Activated B cell treated with CpG ODN at 0.5 μM for 24 hours (primary cell): ENCODE measurements at places on chromosomes 12 and 14. TPM values are rescaled to one million over a fixed set of nuclear protein-coding genes. Genes with fewer than 3 reads are reported as not detected.

DNA sequence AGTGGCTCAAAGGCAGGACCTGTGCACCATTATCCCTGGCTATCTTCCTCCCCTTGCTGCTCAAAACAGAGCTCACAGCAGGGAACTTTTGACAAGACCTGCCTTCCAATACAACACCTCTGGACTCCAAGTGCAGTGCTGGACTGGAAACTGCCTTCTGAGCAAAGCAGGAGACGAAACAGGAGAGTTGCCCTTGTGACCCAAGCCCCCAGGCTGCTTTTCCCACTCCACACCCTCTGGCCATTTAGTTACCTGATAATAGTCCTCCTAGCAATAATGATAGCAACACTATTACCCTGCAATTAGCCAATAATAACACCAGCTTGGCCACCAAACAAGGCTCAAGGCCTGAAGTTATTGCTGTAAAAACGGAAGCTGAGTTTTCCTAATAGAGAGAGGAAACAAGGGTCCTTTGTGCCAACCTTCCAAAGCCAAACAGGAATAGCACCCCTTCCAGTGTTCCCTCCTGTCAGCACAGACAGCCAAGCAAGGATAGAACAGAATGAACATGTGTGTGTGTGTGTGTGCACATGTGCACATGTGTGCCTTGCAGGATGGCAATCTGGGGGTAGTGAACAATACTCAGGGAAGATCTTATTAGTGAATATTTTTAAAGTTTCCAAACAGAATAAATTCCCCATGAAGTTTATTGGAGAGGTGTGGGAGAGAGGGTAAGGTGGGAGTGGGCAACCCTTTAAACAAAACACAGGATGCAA is 9.2 kb upstream of the KRT73 start:
- H3K4me1 ChIP-seq = no peaks in the 10 kb centered on the region
- H3K36me3 ChIP-seq = no peaks in the 10 kb centered on the region
- no peak overlapping the region for H3K4me3 ChIP-seq
- no peak for DNase-seq
- H3K27ac ChIP-seq = no peak overlapping the region
- peaks cover 18% of the 10 kb centered on the region for H3K27me3 ChIP-seq

GDF3 gene
- not detected in 2 replicates for total RNA-seq

DNA sequence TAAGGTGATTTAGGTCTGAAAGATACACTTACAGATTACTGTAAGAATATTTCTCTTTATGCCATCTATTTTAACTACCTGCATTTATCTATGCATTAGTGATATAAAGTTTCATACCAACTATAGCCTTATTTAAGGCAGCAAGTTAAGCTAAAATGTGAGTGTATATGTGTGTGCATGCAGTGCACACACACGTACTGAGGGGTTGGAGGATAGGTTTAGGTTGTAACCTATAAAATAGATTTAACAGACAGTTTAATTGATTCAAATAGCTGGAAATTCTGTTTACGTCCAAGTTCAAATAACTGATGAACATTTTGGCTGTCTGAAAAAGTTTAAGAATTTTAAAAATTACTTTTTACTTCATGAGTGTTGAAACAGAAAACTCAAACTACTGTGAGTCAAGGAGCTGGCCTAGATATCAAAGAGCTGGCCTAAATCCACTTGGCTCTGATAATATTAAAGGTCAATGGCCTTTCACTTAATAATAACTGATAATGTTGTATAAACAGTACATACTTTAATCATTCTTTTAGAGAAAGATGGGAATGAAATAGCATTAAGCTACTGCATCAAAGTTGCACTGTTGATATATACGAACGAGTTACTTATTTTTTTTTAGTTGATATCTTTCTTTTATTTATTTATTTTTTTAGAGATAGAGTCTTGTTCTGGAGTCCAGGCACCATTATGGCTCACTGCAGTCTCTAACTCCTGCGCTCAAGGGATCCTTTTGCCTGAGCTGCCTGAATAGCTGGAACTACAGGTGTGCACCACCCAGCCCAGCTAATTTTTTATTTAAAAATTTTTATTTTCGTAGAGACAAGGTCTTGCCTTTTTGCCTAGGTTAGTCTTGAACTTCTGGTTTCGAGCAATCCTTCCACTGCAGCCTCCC is 13.8 kb upstream of the KCNJ8 start:
- no peaks in the 10 kb centered on the region for H3K36me3 ChIP-seq
- H3K27ac ChIP-seq = no peak overlapping the region
- no peak overlapping the region for H3K4me3 ChIP-seq
- peaks cover 3% of the 10 kb centered on the region for H3K27me3 ChIP-seq
- H3K4me1 ChIP-seq = no peaks in the 10 kb centered on the region

GRCh38 chr14:50342221-50343078 is 30.3 kb downstream of the DMAC2L start:
- no peak for DNase-seq
- peaks cover 21% of the 10 kb centered on the region for H3K4me1 ChIP-seq
- H3K4me3 ChIP-seq = no peak overlapping the region
- H3K27me3 ChIP-seq = no peaks in the 10 kb centered on the region
- H3K27ac ChIP-seq = peak overlapping the region; percentile 19
- peaks cover 24% of the 10 kb centered on the region for H3K36me3 ChIP-seq

DNA sequence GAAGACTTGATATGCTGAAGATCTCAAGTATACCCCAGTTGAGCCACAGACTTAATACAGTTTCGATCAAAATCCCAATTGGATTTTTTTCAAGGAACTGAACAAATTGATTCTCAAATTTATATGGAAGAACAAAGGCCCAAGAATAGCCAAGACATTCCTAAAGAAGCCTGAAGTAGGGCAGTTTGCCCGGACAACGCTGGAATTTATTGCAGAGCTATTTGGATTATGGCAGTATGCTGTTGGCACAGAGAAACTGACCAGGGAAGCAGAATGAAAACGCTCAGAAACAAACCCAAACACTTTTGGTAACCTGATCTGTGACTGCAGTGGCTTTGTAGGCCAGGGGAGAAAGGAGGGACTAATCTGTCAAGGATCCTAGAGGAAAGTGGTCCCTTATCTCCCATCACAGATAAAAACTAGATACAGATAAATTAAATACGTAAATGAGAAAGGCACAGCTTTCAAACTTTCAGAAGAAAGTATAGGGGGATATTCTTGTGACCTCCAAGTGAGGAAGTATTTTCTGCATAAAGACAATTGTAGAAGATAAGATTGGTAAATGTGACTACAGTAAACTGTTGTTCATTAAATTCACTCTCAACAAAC is 35.9 kb upstream of the GSC start:
- H3K27me3 ChIP-seq = peaks cover 6% of the 10 kb centered on the region
- no peak overlapping the region for H3K27ac ChIP-seq
- H3K36me3 ChIP-seq = no peaks in the 10 kb centered on the region
- DNase-seq = no peak
- no peak overlapping the region for H3K4me3 ChIP-seq

DNA sequence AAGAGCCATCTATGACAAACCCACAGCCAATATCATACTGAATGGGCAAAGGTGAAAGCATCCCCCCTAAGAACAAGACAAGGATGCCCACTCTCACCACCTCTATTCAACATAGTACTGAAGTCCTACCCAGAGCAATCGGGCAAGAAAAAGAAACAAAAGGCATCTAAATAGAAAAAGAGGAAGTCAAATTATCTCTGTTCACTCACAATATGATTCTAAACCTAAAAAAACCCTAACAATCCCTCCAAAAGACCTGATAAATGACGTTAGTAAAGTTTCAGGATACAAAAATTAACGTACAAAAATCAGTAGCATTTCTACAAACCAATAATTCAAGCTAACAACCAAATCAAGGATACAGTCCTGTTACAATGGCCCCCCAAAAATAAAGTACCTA is 26.9 kb downstream of the MDM1 start:
- H3K4me1 ChIP-seq = peaks cover 20% of the 10 kb centered on the region
- peak overlapping the region; percentile 10 for H3K27ac ChIP-seq
- no peak for DNase-seq
- no peaks in the 10 kb centered on the region for H3K27me3 ChIP-seq
- H3K4me3 ChIP-seq = no peak overlapping the region
- H3K36me3 ChIP-seq = peaks cover 76% of the 10 kb centered on the region

CLEC9A gene
- total RNA-seq = not detected in 2 replicates

- H3K27ac ChIP-seq = no peak overlapping the region
- no peaks in the 10 kb centered on the region for H3K36me3 ChIP-seq
Observed at GRCh38 chr12:91432089-91432488, 249.5 kb upstream of the DCN start.

DNA sequence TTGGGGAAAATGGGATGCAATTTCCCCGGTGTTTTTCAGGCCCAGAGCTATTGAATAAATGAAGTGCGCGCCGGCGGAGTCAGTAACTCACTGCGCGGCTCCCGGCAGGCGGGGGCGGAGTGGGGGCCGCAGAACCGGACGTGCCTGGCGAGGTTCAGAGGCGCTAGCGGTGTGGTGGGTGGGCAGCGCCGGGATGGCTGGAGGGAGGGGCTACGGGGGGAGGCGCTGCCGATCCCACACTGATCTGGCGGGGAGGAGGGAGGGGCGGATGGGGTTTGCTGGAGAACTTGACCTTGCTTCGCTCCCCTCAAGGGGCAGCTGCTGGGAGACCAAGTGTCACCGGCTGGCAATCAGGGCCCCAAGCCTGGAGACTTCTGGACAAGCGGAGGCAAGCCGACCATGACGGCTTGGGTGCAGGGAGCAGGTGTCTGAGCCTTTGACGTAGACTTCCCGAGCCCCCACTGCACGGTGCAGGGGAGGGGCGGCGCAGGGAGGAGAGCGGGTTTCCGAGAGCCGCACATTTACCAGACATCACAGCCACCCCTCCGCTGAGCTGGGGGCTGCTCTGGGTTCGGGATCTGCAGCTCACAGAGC is 174.1 kb upstream of the RTL1 start:
- peaks cover 6% of the 10 kb centered on the region for H3K4me1 ChIP-seq
- peak; percentile 11 for DNase-seq
